ENCODE measurements at places on chromosomes 5 and 9.

- peak; percentile 99 for DNase-seq
Measured at GRCh38 chr5:179697993-179698934, 503 bp upstream of the CANX start.

- DNase-seq, result no peak
Measured at GRCh38 chr5:53403291-53403690, 77.1 kb upstream of the FST start.

DNA sequence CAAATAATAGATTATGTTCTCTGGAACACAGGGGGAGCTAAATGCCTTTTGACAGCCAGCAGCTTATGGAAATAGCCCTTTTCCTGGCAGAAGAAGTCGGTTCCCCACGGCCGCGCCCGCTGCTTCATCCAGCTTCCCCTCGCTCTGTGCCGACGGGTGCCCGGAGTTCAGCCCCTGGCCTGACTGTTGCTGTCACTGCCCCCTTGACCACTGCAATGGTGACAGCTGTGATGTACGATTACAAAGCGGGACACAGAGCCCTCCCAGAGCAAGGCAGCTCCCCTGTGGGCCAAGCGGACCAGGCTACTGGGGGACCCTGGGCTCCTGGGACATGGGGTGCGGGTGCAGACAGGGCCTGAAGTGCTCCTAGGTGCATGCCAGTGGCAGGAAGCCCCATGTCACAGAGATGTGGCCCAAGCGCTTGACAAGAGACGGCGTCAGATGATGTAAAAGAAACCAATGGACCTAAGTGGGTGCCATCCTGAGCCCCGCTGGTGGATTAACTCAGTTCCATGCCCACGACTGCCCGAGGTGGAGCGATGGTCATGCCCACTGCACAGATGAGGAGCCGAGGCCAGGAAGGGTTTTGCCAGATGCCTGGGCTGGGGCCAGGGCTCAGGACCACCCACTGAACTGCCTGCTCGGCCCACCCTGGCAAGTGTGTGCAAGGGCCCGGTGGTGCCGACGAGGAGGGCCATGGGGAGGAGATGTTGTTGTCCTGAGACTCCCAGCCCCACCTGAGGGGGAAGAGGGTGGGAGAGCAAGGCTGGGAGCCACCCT is 13.2 kb upstream of the CLPTM1L start:
- no peak for DNase-seq

- DNase-seq, result no peak
Measured at GRCh38 chr5:172348084-172348483, 64.5 kb upstream of the UBTD2 start.

- no peak for DNase-seq
Measured at GRCh38 chr9:77981332-77981731, 50.3 kb downstream of the GNAQ start.

DNA sequence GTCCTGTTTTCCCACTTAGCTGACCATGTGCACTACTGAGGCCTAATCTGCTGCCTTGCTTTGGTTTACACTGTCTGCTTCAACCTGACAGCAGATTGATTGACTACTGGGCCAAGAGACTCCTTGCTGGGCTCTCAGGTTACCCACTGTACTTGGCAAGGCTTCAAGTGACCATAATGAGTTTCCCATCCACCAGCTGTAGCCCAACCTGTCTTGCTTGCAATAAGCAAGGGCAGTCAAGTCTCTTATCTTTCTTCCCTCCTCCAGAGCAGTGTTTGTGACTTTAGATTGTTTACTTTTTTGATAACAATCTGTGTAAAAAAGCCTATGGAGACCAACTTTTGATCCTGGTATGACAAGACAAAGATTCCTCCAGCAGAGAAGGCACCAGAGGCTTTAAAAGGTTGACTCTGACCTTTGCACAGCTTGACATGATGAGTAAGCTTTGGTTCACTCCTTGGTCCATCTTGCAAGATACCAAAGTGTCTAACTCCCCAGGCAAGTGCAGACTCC is 912.3 kb upstream of the SEMA6A start:
- no peak for DNase-seq

DNA sequence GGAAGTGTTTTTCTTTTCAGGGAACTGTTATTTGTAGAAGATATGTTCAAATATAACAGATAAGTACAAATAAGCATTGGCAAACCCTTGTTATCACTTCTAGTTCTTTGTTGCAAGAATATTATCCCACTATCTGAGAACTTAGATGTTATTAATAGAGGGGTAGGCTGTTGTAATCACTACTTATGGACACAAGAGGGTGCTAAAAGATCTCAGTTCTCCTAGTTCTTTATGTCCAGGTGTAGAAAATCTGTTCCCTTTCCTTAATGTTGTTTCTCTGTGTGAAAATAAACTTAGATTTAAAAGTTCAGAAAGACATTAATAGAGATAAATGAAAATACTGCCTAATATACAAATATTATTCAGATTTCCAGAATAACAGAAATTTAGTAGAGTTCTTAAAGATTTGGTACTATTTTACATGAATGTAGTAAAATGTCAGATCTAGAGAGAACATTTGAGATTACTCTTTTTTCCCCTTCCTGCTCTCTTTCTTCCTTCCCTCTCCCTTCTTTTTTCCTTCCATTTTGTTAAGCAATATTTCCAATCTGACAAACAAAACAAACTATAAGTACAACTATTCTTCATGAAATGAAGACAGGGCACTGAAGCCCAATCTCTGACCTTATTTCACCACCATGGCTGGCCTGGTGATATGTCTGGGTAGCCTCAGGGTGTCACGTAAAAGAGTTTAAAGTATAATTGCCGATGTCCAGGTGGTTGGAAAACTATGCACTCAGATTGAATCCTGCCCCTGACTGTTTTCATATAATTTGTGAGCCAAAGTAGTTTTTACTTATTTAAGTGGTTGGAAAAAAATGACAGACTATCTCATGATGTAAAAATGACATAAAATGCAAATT is 43.6 kb upstream of the C5orf46 start:
- no peak for DNase-seq

- DNase-seq, result no peak
Measured at GRCh38 chr5:96013254-96013653, 51.6 kb upstream of the ELL2 start.

DNA sequence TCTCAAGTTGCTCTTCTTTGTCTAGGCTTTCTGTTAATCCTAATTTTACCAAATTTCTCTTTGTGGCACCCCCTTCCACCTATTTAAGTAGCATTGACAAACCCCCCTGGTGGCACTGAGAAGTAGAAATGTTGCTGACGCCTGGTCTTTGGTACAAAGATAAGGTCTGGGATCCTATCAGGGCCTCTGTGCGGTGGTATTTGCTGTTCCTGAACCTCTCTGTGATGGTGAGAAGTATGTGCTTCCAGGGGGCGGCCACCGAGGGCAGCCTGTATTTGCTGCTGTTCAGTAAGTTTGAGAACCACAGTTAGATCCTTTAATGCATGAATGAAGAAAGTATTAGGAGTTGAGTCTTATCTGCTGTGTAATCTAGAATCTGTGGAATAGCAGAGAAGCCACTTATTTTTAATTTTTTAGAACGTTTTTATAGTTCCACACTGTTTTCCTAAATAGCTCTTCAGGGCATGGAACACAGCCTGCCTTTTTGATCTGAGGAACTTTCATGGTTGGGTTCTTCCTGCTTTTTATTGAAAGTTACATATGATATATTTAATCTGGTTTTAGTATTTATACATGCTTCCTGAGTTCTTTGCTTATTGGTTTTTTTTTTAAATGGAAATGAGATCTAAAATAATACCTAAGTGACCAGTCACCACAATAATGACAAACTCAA is 124.2 kb downstream of the TRIO start:
- DNase-seq, result no peak

GRCh38 chr5:64794053-64794770 is 25.5 kb downstream of the CWC27 start:
- DNase-seq, result no peak

DNA sequence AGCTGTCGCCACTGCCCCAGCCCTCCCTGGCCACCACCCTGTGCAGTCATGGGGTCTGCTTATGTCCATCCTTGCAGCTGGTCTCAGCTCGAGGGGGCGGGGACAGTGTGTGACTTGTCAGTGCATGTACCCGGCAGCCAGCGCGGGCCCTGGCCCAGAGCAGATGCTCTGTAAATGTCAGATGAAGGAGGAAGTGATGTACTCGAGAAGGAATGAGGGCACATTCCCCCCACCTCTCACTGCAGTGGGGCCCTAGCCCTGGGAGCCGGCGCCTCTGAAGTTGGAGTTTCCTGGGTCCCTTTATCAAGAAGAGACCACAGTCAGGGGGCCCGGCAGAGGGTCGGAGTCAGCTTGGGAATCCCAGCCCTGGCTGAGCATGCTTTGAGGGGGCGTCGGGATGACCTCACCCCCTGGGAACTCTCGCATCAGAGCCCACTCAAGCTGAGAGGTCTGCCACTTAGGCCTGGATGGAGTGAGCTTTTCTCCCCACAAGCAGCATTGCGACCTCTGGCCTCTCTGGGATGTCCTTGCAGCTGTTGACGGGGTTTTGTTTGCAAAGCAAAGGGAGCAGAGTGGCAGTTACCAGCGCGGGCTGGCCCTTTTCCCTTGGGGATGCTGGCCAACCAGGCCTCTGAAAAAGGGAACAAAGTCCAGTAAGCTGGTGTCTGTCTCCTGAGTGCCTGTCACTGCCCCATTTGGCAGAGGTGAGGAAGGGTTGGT is 19.0 kb downstream of the NEURL1B start:
- DNase-seq, result no peak

GRCh38 chr9:4228606-4229005 is 71.3 kb downstream of the GLIS3 start:
- no peak for DNase-seq

DNA sequence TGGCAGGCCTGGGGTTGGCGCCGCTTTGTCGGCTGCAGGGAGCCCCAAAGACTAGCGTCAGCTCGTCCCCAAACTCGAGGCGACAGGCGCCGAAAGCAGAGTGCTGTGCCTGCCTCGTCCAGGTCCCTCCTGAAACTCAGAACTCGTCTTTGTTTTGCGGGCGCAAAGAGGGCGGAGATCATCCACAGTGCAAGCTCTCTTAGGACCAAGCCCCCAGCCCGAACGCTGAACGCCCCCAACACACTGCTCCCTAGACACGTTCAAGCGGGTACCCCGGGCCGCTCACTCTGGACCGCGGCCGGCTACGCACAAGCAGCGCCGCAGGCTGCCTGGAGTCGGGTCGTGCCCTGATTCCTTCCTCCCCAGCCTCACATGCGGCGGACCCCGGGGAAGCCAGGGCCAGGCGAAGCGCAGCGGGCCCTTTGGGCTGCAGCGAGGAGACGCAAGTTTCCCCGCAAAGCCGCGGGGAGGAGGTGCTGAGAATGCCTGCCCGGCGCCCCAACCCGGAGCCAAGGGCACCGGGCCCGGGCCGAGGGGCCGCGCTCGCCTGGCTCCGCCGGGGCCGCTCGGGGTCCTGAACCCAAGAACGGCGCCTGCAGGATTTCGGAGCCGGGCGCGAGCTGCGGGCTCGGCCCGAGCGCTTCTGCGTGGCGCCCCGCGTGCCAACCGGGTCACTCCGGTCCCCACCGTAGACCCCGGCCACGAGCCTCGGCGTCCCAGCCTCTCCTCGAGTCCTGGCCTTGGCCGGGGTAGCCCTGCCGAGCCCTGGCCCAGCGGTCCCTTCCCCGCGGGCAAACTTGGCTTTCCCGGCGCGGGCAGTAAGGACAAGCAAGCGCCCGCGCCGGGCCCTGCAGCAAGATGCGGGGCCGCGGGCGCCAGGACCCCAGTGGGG is 738 bp downstream of the FSTL4 start:
- DNase-seq, result no peak
